ENCODE measurements at places on chromosomes 12 and 14.

- no peaks in the 10 kb centered on the region for H3K27me3 ChIP-seq
- H3K27ac ChIP-seq: no peak overlapping the region
- peaks cover 60% of the 10 kb centered on the region for H3K4me1 ChIP-seq
- no peak overlapping the region for H3K4me3 ChIP-seq
- H3K36me3 ChIP-seq: no peaks in the 10 kb centered on the region
These were observed 10.3 kb downstream of the TTC7B start for GRCh38 chr14:90805662-90806540.

GRCh38 chr14:93089521-93090269 is 26.0 kb downstream of the ITPK1 start:
- no peaks in the 10 kb centered on the region for H3K27me3 ChIP-seq
- no peak for DNase-seq
- no peaks in the 10 kb centered on the region for H3K36me3 ChIP-seq
- no peak overlapping the region for H3K4me3 ChIP-seq

GRCh38 chr12:18552829-18553228 is 185.0 kb downstream of the PLCZ1 start:
- no peaks in the 10 kb centered on the region for H3K36me3 ChIP-seq
- peaks cover 11% of the 10 kb centered on the region for H3K4me1 ChIP-seq
- no peak overlapping the region for H3K27ac ChIP-seq
- DNase-seq: no peak

- H3K27me3 ChIP-seq: no peaks in the 10 kb centered on the region
- H3K4me3 ChIP-seq: no peak overlapping the region
- no peaks in the 10 kb centered on the region for H3K36me3 ChIP-seq
- H3K4me1 ChIP-seq: no peaks in the 10 kb centered on the region
- no peak for DNase-seq
- H3K27ac ChIP-seq: no peak overlapping the region
These were observed 119.6 kb downstream of the LLPH start for GRCh38 chr12:66010787-66011547.

GRCh38 chr14:22824711-22825359 is 4.9 kb upstream of the MRPL52 start:
- no peaks in the 10 kb centered on the region for H3K36me3 ChIP-seq
- H3K4me1 ChIP-seq: peaks cover 29% of the 10 kb centered on the region
- no peak overlapping the region for H3K4me3 ChIP-seq
- H3K27me3 ChIP-seq: no peaks in the 10 kb centered on the region
- no peak for DNase-seq
- no peak overlapping the region for H3K27ac ChIP-seq

GRCh38 chr12:65278576-65279368 is at the start of gene MSRB3:
MSRB3 (plus strand) TSS chr12:65278683; CDS start chr12:65308580, 29,897 bp downstream.
- no peaks in the 10 kb centered on the region for H3K27me3 ChIP-seq
- peak within 1 kb of the TSS; percentile 82 for H3K4me3 ChIP-seq
- peaks cover 39% of the 10 kb centered on the region for H3K4me1 ChIP-seq
- peak; percentile 85 for DNase-seq
- peak within 1 kb of the TSS; percentile 95 for H3K27ac ChIP-seq

DNA sequence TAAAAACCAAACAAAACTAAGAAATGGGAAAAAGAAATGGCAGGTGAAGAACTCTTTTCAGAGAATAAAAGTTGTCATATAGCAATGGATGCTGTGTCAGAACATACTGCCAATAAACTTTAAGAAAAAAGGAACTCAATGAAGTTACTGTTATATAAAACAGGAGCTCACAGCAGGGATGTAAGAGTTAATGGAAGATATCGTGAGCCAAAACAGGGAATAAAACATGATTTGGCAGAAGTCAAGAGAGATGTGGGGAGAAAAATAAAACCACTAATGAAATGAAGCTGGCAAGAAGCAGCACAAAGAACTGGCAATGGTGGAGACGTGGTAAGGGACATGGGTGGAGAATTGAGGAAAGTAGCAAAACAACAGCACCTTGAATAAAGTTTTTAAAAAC is 61.0 kb downstream of the TAOK3 start:
- H3K27ac ChIP-seq: no peak overlapping the region
- no peak for DNase-seq
- H3K36me3 ChIP-seq: no peaks in the 10 kb centered on the region
